ENCODE measurements at places on chromosomes 13 and 19. TPM values are rescaled to one million over a fixed set of nuclear protein-coding genes. Genes with fewer than 3 reads are reported as not detected.

GRCh38 chr19:1938071-1938470 lies 2.9 kb upstream of the CSNK1G2 start:
- DNase-seq, result no peak
- peaks cover 7% of the 10 kb centered on the region for H3K4me1 ChIP-seq
- H3K27me3 ChIP-seq, result no peaks in the 10 kb centered on the region
- no peak overlapping the region for H3K27ac ChIP-seq

DNA sequence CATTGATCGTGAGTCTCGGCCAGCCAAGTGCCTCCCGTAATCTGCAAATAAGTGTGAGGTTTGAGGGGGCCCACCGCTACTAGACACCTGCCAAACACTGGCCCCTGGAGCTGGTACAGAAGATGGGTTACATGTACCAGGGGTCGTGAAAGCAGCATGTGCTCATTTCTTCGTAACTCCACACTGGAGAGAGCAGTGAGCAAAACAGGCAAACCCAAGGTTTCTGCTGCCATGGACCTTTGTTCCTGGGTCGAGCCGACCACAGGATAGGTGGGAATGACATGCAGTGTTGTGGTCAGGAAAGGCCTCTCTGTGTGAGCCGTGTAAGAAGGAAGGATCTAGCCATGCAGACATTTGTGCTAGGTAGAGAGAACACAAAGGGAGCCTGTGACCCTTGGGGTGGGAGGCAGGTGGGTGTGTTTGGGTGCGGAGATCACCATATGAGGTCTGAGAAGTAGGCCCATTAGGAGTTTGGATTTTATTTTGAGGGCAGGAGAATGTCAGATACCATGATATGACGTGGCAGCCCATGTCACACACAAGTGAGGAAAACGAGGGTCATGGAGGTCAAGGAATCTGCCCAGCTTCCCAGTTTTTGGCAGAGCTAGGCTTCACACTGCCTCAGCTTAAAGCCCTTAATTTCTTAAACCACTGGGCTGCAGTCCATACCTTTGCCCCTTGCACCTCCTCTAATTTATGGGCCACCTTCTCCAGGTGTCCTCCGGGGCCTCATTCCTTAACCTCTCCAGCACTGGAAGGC lies 919 bp downstream of the GTF3A start:
- peaks cover 15% of the 10 kb centered on the region for H3K4me1 ChIP-seq
- H3K36me3 ChIP-seq, result peaks cover 9% of the 10 kb centered on the region
- peak overlapping the region; percentile 80 for H3K27ac ChIP-seq
- peaks cover 2% of the 10 kb centered on the region for H3K27me3 ChIP-seq
- peak overlapping the region; percentile 57 for H3K4me3 ChIP-seq

DNA sequence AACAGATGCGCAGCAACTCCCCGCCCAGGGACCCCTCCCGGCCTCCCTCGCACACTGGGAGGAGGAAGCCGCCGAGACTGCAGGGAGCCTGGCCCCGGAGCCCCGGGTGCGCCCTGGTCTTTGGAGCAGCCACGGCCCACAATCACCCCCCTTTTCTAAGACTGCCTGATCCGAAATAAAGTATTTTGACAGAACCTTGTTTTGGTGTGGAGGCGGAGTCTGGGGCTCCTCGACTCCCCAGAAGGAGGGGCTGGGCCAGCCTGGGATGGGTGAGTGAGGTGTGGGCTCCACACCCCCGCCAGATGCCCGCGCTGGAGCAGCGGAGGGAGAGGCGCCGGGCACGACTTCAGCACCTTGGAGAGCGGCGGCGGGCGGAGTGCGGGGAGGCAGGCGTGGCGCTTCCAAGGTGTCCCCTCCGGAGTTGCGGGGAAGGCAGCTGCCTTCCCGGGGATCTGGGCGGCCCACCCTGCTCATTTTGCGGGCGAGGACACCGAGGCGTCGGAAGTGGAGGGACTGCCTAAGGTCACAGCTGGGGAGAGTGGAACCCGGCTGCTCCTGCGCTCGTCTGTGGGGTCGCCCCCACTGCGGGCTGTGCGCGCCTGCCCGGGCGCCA lies 9.4 kb downstream of the SIRT6 start:
- H3K27me3 ChIP-seq, result peaks cover 5% of the 10 kb centered on the region
- H3K36me3 ChIP-seq, result peaks cover 13% of the 10 kb centered on the region
- no peak overlapping the region for H3K27ac ChIP-seq
- no peak overlapping the region for H3K4me3 ChIP-seq

DNA sequence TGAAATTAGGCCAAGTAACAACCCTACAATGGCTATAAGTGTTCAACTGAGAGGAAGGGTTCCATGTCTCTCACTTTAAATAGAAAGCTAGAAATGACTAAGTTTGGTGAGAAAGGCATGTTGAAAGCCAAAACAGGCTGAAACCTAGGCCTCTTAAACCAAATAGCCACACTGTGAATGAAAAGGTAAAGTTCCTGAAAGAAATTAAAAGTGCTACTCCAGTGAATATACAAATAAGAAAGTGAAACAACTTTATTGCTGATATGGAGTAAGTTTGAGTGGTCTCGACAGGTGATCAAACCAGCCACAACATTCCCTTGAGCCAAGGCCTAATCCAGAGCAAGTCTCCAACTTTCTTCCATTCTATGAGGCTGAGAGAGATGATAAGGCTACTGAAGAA lies 209.6 kb downstream of the KLF12 start:
- peaks cover 5% of the 10 kb centered on the region for H3K4me1 ChIP-seq
- no peaks in the 10 kb centered on the region for H3K27me3 ChIP-seq
- no peaks in the 10 kb centered on the region for H3K36me3 ChIP-seq
- no peak for DNase-seq

DNA sequence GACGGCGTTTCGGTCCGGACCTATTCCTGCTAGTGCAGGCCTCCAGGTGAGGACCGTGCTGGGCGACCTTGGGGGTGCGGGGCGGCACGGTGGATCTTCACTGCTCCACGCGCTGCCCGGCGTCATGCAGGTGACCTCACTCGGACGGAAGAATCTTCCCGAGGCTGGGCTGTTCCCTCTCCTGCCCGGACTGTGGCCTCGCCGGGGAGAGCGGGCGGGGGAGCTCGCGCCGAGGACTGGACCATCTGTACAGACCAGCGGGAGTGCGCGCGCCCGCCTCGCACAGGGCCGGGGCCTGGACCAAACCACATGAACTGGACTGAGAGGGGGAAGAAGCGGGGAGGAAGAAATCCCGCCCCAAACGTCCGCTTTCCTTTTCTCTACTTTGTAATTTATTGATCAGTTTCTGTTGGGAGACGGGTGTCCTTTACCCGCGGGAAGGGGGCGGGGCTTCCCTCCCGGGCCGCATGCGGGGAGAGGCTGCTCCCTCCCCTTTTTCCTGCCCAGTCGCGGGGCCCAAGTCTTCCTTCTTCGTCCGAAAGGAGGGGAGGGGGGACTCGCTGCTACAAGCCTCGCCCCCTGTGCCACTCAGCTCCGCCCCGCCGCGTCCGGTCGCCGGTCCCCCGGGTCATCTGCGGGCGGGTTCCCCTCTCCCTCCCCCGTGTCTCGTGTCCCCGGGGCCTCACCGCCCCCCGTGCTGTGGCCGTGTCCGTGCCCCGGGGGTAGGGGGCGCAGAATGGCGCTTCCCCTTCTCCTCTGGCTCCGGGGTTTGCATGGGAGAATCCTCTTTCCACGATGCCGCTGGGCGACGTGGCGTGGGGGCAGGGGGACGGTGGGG lies 4.9 kb downstream of the HRC start:
- peaks cover 12% of the 10 kb centered on the region for H3K4me1 ChIP-seq
- no peaks in the 10 kb centered on the region for H3K36me3 ChIP-seq
- peak overlapping the region; percentile 13 for H3K27ac ChIP-seq
- DNase-seq, result peak; percentile 65
- no peaks in the 10 kb centered on the region for H3K27me3 ChIP-seq

DNA sequence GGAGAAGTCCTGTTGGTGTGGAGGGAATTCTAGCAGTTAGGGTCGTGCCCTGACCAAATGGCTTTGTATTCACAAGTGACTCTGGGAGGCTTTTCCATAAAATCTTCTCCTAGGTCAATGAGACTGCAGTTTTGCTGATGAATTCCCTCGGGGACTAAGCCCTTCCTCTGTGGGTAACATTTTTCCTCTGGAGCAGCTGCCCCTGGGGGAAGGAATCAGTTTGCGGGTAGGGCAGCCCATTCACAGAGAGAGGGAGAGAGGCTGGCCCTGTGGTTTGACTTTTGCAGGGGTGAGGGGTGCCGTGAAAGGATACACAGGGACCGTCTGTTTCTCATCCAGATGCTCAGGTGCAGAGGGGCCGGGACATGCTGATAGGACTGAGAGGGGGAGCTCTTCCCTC lies 67.3 kb downstream of the ERICH6B start:
- no peak overlapping the region for H3K27ac ChIP-seq
- peaks cover 29% of the 10 kb centered on the region for H3K27me3 ChIP-seq
- H3K36me3 ChIP-seq, result no peaks in the 10 kb centered on the region
- H3K4me1 ChIP-seq, result no peaks in the 10 kb centered on the region

DNA sequence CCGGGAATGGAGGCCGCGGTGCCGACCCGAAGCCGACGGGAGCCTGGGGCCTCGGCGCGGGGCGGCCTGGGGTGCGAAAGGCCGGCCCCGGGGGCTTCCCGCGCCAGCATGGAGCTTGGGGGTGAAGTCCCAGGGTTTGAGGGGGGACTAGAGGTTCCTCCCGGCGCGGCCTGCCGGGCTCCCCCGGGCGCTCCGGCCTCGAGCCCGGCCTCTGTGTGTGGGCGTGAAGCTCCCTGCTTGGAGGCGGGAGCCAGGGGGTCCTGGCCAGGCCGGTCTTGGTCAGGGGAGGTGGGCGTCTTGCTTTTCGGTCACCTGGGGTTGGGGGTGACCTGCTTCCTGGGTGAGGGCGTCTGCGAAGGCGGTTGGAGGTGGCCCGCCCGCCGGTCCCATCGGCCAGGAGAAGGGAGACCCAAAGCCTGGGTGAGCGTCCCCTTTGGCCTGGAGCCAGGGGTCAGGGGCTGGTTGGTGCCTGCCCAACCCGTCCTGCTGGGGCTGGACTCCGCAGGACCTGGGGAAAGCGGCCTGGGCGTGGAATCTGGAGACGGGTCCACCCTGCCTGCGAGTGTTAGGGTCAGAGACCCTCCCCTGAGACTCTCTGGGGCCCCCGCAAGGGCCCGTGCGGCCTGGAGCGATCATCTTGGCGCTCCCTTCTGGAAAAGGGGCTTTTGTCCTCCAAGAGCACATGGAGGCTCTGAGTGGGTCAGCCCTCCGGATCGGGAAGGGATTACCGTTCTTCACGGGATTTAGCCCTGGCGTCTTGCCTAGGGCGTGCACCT lies 535 bp downstream of the BSG start:
- H3K4me1 ChIP-seq, result peaks cover 26% of the 10 kb centered on the region
- H3K27ac ChIP-seq, result peak overlapping the region; percentile 70
- no peaks in the 10 kb centered on the region for H3K36me3 ChIP-seq
- peak; percentile 56 for DNase-seq

- no peak overlapping the region for H3K27ac ChIP-seq
- no peak for DNase-seq
- peaks cover 6% of the 10 kb centered on the region for H3K4me1 ChIP-seq
- no peak overlapping the region for H3K4me3 ChIP-seq
- H3K36me3 ChIP-seq, result no peaks in the 10 kb centered on the region
Measured at GRCh38 chr13:23549724-23550123, 20.5 kb upstream of the TNFRSF19 start.

DNA sequence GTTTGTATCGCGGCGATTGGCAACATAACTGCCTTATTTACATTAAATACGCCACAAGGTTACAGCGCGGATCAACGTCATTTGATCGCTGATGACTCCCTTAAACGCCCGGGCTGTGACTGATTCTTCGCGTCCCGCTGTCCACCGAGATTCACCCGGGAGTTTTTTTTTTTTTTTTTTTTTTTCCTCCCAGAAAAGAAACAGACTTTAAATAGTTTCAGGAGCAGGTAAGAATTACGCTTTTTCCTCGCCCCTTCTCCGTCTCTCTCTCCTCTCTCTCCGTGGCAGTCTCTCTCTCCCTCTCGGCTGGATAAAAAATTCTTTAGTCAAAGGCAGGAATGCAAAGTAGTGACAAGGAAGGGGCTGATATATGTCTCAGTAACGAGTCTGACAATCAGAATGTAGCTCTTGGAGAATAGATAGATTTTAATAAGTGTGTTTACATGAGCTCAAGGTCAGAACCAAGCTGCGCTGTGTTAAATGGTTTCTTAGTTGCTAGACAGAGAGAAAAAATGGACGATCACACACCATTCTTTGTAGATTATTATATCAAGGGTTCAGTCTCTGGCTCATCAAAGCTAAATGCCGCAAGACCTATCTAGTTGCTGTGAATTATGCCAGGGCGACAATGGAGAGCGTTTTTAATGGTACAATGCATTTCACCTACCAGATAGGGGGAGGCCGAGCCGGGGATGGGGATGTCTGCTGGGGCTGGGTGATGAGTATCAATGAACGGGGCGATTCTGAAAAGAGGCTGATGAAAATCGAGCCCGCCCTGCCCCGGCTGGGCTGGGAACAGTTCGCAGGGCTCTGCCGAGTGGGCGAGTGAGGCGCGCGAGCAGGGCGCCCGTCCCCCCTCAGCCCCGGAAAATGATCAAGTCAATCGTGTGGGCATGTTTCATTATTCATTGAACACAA lies 147.2 kb upstream of the ZNF536 start:
- peaks cover 4% of the 10 kb centered on the region for H3K4me1 ChIP-seq
- DNase-seq, result no peak
- H3K27ac ChIP-seq, result no peak overlapping the region
- no peak overlapping the region for H3K4me3 ChIP-seq

PSG1 gene
- 1.1 TPM for total RNA-seq

TEX29 gene
- not detected for total RNA-seq

MTIF3 gene
- 31.7 TPM for total RNA-seq

NLRP5 gene
- total RNA-seq, result not detected

ZNF28 gene
- total RNA-seq, result 24.7 TPM

KIR3DL2 gene
- total RNA-seq, result not detected
